Mononuclear cell (primary cell): ENCODE measurements at places on chromosomes 3 and 15. TPM values are rescaled to one million over a fixed set of nuclear protein-coding genes. Genes with fewer than 3 reads are reported as not detected.

The CLDN1 gene
- 0.10 TPM for total RNA-seq

The ACAN gene
- total RNA-seq = under 0.01 TPM

The UNC13C gene
- under 0.01 TPM for total RNA-seq

The GLDN gene
- total RNA-seq = 0.10 TPM

The LRRC49 gene
- 0.21 TPM for total RNA-seq

The CRTAP gene
- 102 TPM for total RNA-seq

The C3orf22 gene
- not detected for total RNA-seq

The PDHB gene
- total RNA-seq = 21.5 TPM

The FES gene
- total RNA-seq = 27.9 TPM

The XIRP1 gene
- under 0.01 TPM for total RNA-seq

The MASP1 gene
- total RNA-seq = not detected

The GHSR gene
- not detected for total RNA-seq

The ANKUB1 gene
- not detected for total RNA-seq

The HCN4 gene
- under 0.01 TPM for total RNA-seq
